CD4-positive, alpha-beta T cell treated with Interleukin-12 subunit alpha and Interleukin-12 subunit beta, for 1 hour (primary cell): ENCODE measurements at places on chromosomes 12 and 14.
A peak's percentile ranks its signal among the peaks of the same experiment; 100 is the strongest.

DNA sequence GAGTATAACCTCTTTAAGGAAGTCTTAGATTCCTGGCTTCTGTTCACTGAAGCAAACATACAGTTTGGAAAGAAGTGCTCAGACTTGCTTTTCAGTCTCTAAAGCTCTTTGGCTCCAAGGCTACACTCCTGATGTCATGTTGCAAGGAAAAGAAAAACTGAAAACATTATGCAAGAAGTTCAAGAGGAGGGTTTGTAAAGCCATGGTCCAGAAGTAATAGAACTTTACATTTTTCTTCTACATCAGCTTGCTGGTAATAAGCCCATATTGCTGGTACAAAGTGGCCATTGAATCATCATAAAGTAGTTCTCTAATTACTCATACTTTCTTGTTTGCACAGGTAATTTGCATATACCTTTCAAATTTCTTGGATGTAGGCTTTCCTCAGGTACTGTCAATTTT is 83.6 kb downstream of the BBS10 start:
- no peak for DNase-seq

GRCh38 chr14:74265301-74265965 is 26.2 kb downstream of the VSX2 start:
- no peak for DNase-seq

DNA sequence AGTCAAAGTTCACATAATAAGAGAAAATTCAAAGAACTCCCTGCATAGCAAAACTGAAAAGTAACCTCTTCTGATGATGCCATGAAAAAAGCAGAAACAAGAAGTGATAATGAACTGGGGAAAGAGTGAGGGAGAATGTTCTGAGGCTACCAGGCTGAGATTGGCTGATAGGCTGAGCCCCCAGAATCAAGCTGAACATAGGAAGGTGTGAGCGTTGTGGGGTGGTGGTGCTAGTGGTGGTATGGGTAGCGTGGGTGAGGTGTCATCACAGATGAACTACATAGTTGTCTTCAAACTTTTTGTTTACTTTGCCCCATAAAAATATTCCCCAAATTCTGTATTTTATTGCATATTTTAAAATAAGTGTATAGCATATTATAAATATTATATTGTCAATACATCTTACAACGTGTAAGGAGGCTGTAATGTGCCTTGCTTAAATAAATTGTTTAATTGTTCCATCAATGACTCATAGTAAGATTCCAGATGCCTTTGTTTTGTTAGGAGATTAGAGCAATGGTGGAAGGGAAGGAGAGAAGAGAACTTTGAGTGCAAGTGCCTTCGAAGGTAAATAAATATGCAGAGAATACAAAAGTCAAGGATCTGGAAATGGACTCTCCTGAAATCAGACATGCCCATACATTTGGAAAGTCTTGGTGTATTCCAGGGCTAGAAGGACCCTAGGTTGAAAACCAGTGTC is 15.8 kb upstream of the CFAP54 start:
- DNase-seq, result peak; percentile 48

DNA sequence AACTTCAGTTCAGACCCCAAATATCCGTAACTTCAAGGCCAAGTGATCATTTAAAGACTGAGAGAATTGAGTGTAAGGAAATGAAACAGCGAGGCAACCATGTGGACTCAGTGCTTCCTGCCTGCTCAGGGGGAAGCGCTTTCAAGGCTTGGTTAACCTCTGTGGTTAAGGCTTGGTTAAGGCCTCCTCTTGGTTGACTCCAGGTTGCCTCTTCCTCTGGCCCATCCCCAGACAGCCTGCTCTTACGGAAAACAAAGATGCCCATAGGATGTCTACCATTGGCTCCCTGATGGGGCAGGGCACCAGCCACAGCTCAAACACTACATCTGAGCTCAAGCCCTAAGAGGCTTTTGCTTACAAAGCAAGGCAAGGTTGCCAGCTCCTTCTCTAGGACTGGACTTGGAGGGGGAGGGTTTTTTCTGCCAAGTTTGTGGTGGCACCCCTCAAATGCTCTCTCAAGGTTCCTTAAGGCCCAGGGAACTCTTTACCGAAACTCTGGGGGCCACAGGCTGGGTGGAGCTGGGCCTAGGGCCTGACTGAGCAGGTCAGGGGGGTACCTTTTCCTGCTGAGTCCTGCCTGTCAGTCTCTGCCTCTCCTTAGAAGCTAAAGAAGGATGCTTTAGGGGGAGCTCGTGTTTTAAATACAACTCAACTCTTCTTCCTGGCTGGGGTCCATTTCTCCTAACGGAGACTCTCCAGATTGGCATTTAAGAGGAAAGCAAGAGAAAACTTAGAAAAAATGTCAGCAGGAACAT is 13.7 kb downstream of the COL2A1 start:
- peak; percentile 60 for DNase-seq

DNA sequence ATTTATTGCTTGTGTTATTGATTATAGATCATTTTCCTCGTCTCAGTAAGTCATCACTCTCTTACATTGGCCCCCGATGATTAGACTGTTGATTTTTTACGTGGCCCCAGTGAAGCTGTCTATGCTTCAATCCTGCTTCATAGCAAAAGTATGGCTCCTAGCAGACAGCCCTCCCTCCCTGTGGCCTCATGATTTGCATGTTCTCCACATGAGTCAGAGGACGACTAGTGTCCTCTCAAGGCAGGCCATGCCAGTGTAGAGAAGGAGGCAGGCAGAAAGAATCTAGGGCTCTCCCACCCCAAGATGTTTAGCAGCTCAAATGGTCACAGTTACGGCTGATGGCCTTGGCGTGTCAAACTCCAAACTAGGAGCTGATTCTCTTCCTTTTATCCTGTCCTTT is 59.6 kb downstream of the FIGNL2 start:
- no peak for DNase-seq

GRCh38 chr12:65875640-65876071 is 51.4 kb downstream of the HMGA2 start:
- DNase-seq, result no peak

DNA sequence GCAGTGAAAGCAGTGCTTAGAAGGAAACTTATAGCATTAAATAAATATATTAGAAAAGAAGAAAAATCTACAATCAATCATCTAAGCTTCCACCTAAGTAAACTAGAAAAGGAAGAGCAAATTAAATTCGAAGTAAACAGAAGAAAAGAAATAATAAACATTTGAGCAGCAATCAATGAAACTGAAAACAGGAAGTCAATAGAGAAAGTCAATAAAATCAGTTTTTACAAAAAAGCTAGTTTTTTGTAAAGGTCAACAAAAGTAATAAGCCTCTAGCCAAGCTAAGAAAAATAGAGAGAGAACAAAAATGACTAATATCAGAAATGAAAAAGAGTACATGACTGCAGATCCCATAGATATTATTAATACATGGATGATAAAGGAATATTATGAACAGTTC is 34.2 kb upstream of the KTN1 start:
- no peak for DNase-seq

- no peak for DNase-seq
These were observed 9.7 kb downstream of the GLRX5 start for GRCh38 chr14:95544588-95544987.

DNA sequence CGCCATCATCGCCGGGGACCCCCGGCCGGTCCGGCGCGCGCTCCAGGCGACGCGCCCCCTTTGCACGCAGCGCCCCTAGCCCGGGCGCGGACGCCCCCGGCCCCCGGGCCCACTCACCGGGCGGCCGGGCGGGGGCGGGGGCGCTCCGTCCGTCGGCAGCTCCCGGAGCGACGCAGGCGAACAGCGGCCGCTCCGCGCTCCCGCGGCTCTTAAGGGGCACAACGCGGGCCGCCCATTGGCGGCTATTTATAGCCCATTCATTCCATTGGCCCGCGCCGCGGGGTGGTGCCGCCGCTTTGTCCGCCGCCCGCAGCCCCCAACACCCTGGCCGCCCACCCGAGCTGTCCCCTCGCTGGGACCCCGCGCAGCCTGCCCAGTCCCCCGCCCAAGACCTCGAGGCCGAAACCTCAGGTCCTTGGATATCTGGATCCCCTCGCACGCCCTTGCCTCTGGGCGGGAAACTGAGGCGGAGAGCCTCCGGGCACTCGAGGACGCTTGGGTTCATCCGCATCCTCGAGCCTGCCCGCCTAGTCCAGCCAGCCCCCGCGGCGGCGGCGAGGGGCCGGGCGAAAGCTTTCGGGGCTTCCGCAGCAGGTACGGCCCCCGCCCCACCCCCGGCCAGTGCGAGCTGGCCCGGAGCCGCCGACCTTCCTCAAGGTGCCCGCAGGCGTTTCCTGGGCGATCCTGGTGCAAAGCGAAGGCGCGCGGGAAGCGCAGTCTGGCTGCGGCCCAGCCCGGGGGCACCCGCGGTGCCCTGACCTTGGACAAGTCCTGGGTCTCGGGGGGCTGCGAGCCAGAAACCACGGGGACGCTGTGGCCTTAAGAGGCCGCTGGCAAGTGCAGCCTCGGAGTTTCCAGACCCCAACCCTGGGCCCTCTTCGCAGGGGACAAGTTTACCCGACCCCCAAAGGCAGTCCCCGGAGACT is at the start of gene CKB:
CKB (minus strand) TSS at position 182 of the 926 bp plus-strand sequence. CDS start 337 bp downstream, outside the sequence.
- DNase-seq, result peak; percentile 40

GRCh38 chr12:9797722-9798619 is 29.3 kb upstream of the KLRF1 start:
- DNase-seq, result peak; percentile 85

DNA sequence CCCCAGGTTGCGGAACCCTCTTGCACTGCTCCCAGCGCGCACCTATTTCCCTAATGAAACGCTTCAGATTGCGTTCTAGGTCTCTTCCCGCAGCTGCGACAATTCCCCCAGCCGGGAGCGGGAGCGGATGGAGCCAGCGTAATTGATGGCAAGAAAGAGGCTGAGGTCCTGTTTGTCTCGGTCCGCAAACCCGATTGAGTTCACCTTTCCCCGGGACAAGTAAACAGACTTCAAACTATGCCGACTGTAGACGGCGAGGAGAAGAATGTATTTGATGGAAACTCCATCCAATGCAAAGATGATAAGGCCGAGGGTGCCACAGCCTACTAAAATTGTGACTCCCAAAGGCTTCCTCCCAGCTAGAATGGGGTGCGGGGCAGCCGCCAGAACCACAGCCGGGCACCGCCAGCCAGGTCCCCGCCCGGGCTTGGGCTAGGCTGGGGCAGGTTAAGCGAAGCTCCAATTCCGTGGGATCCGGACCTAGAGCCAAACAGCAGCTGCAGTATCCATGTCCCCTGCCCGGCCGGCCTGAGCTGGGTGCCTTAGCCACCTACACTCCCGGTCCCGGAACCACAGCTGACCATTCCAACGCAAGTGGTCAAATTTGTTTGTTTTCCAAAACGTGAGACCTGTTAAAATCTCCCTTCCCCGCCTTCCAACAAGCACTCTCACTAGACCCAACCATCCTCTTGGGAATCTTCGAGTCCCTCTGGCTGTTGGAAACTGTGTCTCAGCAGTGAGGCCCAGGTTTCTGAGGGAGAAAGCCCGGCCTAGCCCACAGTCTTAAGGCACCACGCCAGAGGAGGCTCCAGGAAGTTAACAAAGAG is 5.5 kb downstream of the NKX2-1 start:
- no peak for DNase-seq

DNA sequence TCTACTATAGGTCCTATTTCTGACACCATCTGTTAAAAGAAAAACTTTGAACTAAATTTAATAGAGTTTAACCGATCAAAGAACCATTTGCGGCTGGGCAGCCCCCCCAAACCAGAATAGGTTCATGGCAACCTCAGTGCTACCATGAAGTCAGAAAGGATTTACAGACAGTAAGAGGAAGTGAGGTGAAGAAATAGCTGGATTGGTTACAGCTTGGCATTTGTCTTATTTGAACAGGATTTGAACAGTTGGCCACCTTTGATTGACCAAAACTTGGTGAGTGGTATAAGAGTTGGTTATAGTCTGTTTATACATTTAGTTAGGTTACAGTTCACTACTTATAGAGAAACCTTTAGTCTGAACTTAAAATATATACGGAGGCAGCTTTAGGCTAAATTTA is 88.9 kb downstream of the TXNDC16 start:
- no peak for DNase-seq

- no peak for DNase-seq
These were observed 36.4 kb downstream of the TMPO start for GRCh38 chr12:98551787-98552186.

GRCh38 chr12:69527506-69528272 is 57.5 kb downstream of the FRS2 start:
- DNase-seq, result no peak

DNA sequence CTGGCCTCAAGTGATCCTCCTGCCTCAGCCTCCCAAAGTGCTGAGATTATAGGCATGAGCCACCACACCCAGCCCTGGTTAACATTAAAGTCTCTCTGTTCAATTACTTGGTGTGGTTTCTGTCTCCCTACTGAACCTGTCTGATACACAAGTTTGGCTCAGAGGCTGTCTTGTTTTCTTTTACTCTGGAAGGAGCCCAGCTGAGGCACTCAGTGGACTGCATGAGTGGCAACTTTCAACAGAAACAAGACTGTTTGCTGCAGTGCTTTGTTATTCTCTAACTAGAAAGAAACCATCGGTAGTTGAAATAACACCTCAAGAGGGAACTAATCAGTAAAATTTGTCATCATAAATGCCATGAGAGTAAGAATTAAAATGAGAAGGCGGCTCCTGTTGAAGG is 238.7 kb downstream of the FOXN3 start:
- DNase-seq, result no peak

GRCh38 chr14:72547999-72548398 is 345.9 kb downstream of the DPF3 start:
- no peak for DNase-seq

DNA sequence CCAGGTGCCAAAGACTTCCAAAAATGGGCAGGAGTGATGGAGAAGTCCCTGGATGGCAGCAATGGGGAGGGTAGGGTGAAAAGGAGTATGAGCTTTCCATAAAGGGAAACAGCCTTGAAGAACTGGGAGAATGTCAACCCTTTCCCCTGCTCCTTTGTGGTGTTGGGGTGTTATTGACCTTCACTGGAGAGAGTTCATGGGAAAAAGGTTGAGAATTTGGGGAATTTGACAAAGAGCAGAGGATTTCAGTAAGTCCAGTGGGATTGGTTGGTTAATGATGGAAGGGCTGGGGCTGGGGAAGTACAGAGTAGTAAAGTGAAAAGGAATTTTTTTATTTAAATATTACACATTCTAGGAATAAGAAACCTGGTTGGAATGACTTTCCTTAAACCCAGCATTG is 116.6 kb downstream of the ERC1 start:
- no peak for DNase-seq

DNA sequence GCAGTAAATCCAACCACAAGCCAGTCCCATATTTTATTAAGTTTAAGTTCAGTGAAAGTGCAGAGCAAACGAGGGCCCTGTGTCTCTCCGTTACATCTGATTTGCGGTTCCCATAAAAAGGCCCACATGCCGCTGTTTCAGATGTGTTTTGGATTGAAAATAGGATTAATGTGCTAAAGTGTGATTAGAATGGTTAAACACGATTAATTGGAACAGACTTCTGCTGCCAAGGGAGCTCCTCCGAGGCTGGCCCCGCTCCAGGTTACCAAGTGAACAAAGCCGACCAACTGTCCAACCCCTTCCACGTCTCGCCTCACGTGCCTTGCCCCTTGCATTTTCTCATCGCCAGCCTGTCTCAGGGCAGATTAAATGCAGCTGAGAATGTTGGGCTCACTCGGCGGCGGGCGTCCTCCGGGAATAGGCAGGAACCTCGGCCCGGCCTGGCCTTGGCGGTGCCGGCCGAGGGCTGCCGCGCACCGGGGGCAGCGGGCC is 166.5 kb upstream of the GSC start:
- no peak for DNase-seq

GRCh38 chr12:113894697-113895096 is 71.4 kb downstream of the RBM19 start:
- no peak for DNase-seq

GRCh38 chr12:67650388-67651131 is 2.0 kb downstream of the DYRK2 start:
- DNase-seq, result peak; percentile 21
